ENCODE measurements at places on chromosomes 2 and 18.

DNA sequence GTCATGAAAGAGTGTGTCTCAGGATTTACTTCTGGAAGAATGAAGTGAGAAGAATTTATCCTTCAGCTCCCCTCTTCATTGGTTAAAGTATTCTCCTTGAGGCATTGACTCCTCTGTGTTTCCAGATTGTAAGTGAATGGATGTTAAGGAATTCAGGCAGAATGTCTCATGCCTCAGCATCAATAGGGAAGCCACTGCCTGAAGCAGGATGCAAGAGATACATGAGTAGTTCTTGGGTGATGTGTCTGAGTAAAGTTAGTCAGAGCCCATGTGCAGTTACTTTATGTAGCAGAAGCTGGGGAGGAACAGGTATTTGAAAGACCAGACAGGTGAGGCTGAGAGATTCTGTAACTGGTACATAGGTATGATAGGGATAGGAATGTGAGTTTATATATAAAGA lies 34.0 kb upstream of the TMEFF2 start:
- DNase-seq: no peak

GRCh38 chr2:6475155-6475940 lies 390.4 kb downstream of the CMPK2 start:
- DNase-seq: no peak

GRCh38 chr2:134712299-134712698 lies 6.5 kb downstream of the TMEM163 start:
- DNase-seq: no peak

DNA sequence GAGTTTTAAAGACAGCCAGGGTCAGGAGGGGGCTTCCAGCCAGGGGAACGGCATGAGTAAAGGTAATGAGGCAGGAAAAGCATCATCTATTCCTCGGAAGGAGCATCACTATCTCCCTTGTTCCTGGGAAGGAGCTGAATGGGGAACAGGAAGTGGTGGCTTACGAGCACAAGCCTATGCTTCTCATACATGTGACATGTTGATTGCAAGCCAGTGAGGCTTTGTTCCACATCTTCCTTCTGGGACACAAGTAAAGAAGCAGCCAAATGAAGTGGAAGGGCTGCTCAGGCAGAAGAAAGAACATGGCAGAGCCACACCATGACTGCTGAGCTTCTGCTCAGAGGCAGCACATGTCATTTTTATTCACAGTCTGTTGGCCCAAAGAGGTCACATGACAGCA lies 15.1 kb upstream of the LMAN1 start:
- no peak for DNase-seq

DNA sequence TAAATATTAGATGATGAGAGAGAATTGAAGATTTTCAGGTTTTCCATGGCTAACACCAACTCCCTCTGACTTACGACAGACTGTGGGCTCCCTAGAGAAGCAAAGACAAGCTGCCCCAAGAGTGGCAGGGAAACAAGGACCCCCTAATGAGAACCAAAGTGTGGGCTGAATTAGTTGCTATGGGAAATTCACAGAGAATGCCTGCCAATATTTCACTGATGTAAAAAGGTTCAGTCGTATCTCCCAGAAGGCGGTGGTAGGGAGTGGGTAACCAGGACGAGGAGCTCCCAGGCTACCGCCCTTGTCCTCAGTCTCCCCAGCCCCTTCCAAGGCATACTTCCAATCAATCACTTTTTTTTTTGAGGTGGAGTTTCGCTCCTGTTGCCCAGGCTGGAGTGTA lies 113.6 kb downstream of the LAMA1 start:
- DNase-seq: no peak

- no peak for DNase-seq
Observed at GRCh38 chr2:27006602-27007415, 26.0 kb upstream of the TMEM214 start.

GRCh38 chr2:7881466-7881865 lies 800.4 kb upstream of the ID2 start:
- no peak for DNase-seq

DNA sequence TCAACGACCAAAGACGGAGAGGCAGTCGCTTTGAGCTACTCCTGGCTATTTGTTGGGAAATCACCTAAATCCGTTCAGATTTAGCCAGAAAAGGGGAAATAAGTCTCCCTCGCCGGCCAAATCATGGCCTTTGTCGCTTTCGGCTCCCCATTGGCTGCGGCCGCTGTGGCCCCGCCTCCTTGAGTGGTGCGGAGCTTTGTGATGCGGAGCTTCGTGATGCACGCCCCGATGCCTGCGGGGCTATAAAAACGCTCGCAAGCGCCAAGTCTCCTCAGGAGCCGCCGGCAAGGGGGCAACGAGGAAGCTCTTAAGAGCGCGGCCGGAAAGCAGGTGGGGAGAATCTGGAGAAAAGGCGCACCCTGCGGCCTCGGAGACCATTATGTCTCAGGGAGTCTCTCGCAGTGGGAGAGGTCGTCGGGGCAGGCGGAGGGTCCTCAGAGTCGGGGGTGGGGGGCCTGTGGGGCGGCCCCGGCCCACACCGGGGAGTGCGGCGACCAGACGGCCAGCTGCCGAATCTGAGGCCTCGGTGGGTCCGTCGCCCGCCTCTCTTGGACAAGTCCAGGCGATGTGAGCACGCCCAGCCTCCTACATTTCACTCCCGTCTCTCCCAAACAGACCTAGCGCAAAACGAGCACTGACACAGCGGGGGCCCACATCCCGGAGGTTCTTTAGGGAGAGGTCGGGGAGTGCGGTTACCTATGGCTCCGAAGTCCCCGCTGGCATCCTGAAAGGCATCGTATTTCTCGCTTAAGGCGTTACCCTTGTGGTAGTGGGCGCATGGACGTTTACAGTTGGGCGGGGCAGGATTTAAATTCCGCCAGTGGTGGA lies at the start of gene CABYR:
CABYR (plus strand) TSS at position 274 of the 828 bp plus-strand sequence. CDS start 4,053 bp downstream, outside the sequence.
- peak; percentile 89 for DNase-seq

DNA sequence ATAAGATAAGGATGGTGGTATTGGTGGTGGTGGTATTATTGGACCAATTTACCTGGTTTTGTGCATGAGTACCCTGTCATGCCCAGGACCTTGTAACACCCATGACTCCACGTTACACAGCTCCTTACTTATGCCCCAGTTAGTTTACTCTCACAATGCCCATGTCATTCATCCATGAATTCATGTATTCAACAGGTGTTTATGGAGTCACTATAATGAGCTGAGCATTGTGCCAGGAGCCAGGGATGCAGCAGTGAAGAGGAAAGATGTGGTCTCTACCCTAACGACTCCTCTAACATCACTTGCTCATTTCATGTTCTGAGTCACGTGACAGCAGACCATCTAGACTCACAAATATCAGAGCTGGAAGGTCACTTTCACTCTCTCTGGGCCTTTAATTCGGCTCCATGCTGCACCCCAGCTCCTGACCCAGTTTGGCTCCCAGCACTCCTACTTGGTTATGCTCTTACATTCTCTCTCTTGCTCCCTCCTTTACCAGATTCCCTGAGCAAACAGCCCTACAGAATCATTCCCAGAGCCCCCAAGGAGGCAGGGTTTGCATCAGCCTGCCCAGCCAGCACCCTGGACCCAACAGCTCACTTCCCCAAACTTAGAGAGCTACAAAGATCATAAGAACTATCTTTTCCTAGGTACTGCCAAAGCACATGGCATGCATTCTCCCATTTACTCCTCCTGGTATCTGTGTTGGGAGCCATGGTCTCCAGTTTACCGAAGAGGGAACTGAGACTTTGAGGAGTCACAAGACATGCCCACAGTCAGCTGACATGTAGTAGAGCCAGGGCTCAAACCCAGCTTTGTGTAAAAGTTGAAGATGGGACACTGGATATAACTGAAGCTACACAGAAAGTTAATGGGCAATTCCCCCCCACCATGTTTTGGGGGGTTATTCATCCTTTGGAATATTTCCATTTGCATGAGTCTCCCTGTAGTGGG lies 449.9 kb downstream of the LRATD1 start:
- no peak for DNase-seq

DNA sequence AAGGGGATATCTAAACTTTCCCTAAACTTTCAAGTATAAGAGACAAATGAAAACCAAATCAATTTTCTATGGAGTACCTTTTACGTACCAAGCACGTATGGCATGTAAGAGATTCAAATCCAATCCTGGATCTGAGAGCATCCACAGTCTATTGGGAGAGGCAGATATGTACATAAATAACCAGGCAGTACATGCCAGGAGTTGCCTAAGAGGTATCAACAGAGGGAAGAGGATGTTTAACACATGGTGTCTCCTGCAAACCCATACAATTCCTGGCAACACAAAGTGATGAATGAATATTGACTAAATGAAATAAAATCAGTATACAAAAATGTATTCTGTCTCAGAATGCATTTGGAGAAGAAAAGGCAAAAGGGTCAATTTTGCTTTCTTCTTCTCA lies 116.6 kb downstream of the PIGN start:
- DNase-seq: no peak

DNA sequence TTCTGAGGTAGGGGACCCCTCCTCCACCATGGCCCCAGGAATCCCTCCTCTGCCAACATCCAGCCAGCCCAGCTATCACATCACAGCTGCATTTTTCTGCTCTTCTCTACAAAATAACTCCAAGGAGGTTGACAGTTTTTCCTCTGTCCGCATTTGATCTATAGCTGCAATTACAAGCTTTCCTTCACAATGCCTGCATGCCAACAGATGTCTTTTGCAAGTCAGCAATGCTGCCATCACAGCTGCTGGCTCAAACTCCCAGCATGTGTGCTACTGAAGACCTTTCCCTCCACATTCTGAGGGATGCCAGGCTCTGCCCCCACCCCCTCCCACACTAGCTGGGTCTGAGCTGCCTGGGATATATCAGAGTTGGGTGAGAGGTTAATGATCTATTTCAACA lies 51.7 kb downstream of the MCFD2 start:
- no peak for DNase-seq

GRCh38 chr2:24163601-24164000 lies 11.3 kb upstream of the FAM228A start:
- DNase-seq: no peak

DNA sequence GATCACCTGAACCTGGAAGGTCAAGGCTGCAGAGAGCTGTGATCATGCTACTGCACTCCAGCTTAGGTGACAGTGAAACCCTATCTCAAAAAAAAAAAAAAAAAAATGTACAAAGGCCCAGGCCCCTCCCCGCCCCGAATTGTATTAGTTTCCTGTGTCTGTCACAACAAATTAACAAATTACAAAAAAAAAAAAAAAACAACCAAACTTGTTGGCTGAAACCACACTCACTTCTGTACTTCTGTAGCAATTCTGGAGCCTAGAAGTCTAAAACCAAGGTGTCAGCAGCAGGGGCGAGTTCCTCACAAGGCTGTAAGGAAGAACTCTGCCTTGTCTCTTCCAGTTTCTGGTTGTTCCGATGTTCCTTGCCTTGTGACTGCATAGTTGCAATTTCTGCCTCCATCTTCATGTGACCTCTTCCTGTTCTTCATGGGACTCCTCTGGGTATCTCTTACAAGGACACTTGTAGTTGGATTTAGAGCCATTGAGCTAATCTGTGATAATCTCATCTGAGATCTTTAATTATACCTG lies 100.8 kb upstream of the ZSWIM2 start:
- DNase-seq: no peak

DNA sequence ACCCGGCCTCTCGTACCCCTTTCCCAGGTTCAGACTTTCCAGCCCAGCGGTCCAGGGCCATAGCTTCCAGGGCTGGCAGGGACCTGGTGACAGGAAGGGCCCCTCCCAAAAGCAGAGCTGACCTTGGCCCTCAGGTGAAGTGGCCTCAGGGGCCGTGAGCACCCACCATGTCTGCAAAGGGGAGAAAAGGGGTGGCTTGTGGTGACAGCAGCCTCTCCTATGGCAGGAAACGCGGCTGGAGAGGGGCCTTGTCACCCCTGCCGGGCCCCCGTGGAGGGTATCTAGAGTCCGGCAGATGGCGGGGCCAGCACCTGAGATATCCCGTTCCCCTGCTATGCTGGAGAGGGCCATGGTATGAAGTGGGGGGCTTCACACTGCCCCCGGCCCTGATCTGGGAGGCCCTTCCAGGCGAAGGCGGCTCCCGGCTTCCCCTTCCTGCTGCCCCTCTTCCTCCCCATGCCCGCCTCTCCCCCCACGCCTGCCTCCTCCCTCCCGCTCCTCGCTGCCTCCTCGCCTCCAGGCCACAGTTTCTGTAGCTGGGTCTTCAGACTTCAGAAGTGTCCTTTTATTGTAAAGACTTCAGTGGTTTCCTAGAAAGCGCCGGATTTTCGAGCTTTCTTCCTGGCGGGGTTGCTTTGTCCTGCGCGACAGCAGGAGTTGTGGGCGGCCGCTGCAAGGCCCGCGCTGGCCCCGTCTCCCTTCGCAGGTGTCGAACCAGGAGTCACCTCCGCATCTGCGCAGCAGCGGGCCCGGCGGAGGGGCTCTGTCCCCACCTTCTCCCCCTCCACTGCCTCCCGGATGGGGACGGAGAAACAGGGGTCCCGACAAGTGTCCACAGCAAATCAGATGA lies 240.5 kb upstream of the MYT1L start:
- no peak for DNase-seq

- no peak for DNase-seq
Observed at GRCh38 chr18:32219431-32220018, 29.7 kb downstream of the MEP1B start.

DNA sequence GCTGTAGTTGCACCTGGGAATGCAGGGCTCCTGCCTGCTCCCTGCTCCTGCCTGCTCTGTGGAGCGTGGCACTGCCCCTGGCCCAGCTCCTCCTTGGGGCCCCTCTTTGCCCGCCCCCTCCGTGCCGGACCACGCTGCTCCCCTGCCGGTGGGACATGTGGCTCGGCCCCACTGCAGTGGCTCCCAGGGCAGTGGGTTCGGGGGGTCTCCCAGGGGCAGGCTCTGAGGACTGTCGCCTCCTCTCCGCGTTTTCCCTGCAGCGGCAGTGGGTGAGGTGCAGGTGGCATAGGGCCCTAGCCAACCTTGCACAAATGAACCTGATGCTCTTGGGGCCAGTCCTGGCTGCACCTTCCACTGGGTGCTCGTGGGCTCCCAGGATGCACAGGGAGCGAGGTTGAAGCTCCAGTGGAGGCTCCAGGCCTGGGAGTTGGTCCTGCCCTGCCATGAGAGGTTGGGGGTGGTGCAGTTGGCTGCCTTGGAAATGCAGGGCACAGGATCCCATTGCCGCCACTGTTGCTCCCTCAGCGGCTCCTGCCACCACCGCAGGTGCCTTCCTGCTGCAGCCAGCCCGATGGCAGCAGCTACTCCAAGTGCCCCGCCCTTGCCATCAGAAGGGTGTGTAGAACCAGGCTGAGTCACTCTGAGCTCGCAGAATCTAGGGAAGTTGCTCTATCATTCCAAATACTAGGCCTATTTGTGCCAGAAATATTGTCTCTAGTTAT lies 313.1 kb upstream of the SYT4 start:
- no peak for DNase-seq

DNA sequence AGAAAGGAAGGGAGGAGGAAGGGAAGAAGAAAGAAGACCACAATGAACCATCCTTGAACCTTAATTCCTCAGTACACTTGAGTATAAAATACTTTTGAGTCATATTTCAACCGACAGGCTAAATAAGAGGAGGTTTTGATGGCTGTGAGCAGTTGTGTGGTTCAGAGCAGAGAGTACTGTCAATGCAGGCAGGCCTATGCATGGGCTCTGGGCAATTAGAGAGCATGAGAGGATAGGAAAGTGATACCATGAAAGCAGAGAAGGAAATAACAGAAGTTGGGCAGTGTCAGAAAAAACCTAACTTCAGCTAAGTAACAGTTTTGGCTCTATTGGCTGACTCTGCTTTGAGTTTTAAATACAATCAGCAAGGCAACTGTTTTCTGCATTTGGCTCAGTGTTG lies 123.6 kb upstream of the STK17B start:
- DNase-seq: no peak

- DNase-seq: no peak
Observed at GRCh38 chr18:68447286-68447685, 267.6 kb downstream of the TMX3 start.

- no peak for DNase-seq
Observed at GRCh38 chr2:240815761-240816583, 4.0 kb downstream of the KIF1A start.

GRCh38 chr2:211114826-211115455 lies 558.5 kb downstream of the CPS1 start:
- DNase-seq: no peak

Measured in CD4-positive, alpha-beta T cell treated with Interleukin-15 for 1 hour (primary cell).